GM12878 (cell line): ENCODE measurements at places on chromosomes 6 and 20. TPM values are rescaled to one million over a fixed set of nuclear protein-coding genes. Genes with fewer than 3 reads are reported as not detected.

Gene CGA
- total RNA-seq: not detected in 2 replicates

Gene DEFB132
- not detected in 2 replicates for total RNA-seq

Gene NOX3
- total RNA-seq: not detected in 2 replicates

Gene BPIFB2
- total RNA-seq: not detected in 2 replicates

GRCh38 chr6:5089481-5090438, 4.6 kb downstream of the PPP1R3G start:
- H3K4me1 ChIP-seq: peaks cover 39% of the 10 kb centered on the region
- no peak for DNase-seq
- no peak overlapping the region for H3K27ac ChIP-seq

DNA sequence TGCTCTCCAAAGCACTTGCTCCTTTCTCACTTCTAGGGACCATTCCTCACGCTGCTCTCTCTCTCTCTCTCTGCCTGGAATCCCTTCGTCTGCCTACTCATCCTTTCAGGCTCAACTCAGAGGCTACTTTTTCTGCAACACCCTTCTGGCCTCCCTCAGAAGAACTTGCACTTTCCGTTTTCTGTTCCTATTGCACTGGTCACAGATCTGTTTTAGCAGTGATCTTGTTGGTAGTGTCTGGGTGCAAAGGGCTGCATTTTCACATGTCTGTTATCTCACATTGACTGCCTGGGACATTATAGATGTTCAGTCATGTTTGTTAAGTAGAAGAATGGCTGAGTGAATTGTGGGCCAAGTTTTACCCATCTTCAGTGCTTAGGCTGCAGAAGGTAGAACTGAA, 63.5 kb downstream of the RIN2 start:
- no peak for DNase-seq
- H3K27me3 ChIP-seq: no peaks in the 10 kb centered on the region
- H3K27ac ChIP-seq: no peak overlapping the region
- peaks cover 7% of the 10 kb centered on the region; the same call in 1 of the 2 replicates for H3K4me1 ChIP-seq
